Stomach (tissue), 19 donors: ENCODE measurements at places on chromosomes 5 and 9.
A peak's percentile ranks its signal among the peaks of the same experiment; 100 is the strongest.

GRCh38 chr5:147784146-147784987 is 1.8 kb upstream of the JAKMIP2 start:
- no peak overlapping the region for H3K4me3 ChIP-seq
- no peaks in the 10 kb centered on the region for H3K36me3 ChIP-seq
- peaks cover 12% of the 10 kb centered on the region for H3K27me3 ChIP-seq
- H3K27ac ChIP-seq = no peak overlapping the region
- DNase-seq = no peak

DNA sequence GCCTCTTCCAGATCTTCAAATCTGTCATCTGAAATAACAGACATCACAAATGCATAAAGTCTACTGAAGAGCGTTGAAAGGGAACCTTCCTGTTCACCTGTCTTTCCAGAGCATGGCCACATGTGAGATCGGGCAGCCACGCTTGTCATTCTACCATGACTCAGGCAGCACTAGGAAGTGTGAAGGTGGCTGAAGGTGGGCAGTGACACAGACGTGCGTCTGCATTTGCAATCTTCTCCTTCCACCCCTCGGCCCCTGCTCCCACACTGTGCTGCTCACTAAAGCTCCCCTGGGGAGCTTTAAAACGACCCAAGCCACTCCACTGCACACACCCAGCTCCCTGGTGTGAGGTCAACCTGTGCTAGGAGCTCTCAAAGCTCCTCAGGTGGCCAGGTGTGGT is 2.5 kb downstream of the ENTR1 start:
- H3K27me3 ChIP-seq = no peaks in the 10 kb centered on the region
- peaks cover 55% of the 10 kb centered on the region for H3K36me3 ChIP-seq
- H3K27ac ChIP-seq = no peak overlapping the region
- no peak for DNase-seq
- no peak overlapping the region for H3K4me3 ChIP-seq

- DNase-seq = no peak
- H3K27me3 ChIP-seq = no peaks in the 10 kb centered on the region
- peak overlapping the region; percentile 58 for H3K27ac ChIP-seq
- H3K4me3 ChIP-seq = no peak overlapping the region
These were observed 99.3 kb downstream of the ANGPTL2 start for GRCh38 chr9:127022913-127023660.

- DNase-seq = no peak
- no peak overlapping the region for H3K27ac ChIP-seq
- no peaks in the 10 kb centered on the region for H3K4me1 ChIP-seq
- H3K27me3 ChIP-seq = no peaks in the 10 kb centered on the region
These were observed 42.3 kb downstream of the SHOC1 start for GRCh38 chr9:111752455-111752854.

GRCh38 chr5:3605298-3606010 is 9.8 kb downstream of the IRX1 start:
- H3K4me3 ChIP-seq = no peak overlapping the region
- peaks cover 37% of the 10 kb centered on the region for H3K4me1 ChIP-seq
- peaks cover 69% of the 10 kb centered on the region for H3K27me3 ChIP-seq
- H3K36me3 ChIP-seq = no peaks in the 10 kb centered on the region
- no peak for DNase-seq
- H3K27ac ChIP-seq = no peak overlapping the region

GRCh38 chr5:98795243-98795642 is 21.8 kb downstream of the RGMB start:
- DNase-seq = no peak
- peaks cover 23% of the 10 kb centered on the region for H3K4me1 ChIP-seq
- H3K27ac ChIP-seq = peak overlapping the region; percentile 5
- peaks cover 23% of the 10 kb centered on the region for H3K36me3 ChIP-seq
- H3K27me3 ChIP-seq = no peaks in the 10 kb centered on the region
- H3K4me3 ChIP-seq = no peak overlapping the region

GRCh38 chr9:87353301-87353700 is 144.4 kb upstream of the DAPK1 start:
- no peaks in the 10 kb centered on the region for H3K4me1 ChIP-seq
- no peak for DNase-seq
- H3K4me3 ChIP-seq = no peak overlapping the region
- no peak overlapping the region for H3K27ac ChIP-seq
- H3K27me3 ChIP-seq = no peaks in the 10 kb centered on the region

GRCh38 chr9:136865768-136866103 is 372 bp downstream of the EDF1 start:
- DNase-seq = peak; percentile 53
- H3K4me1 ChIP-seq = peaks cover 52% of the 10 kb centered on the region
- H3K27me3 ChIP-seq = no peaks in the 10 kb centered on the region
- peak overlapping the region; percentile 100 for H3K4me3 ChIP-seq
- peaks cover 33% of the 10 kb centered on the region for H3K36me3 ChIP-seq
- peak overlapping the region; percentile 98 for H3K27ac ChIP-seq

DNA sequence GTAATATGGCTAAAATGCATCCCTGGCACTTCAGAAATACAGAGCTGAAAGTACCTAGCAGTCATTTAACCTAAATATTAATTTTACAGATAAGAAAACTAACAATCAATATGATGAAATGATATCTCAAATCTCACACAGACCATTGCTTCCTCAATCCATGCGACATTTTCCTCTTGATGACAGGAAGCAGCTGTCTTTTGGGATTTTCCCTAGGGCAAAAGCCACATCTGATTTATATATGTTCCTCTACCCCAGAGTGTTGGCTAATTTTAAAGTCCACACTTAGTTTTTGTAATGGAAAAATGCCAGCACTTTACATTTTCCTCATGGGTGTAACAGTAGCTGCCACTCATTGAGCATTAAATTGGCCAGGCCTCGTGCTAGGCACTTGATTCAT is 47.7 kb upstream of the ITGA1 start:
- H3K4me3 ChIP-seq = no peak overlapping the region
- H3K27me3 ChIP-seq = no peaks in the 10 kb centered on the region
- no peaks in the 10 kb centered on the region for H3K36me3 ChIP-seq
- H3K27ac ChIP-seq = no peak overlapping the region

- peaks cover 20% of the 10 kb centered on the region for H3K4me1 ChIP-seq
- no peaks in the 10 kb centered on the region for H3K27me3 ChIP-seq
- H3K27ac ChIP-seq = no peak overlapping the region
- peaks cover 88% of the 10 kb centered on the region for H3K36me3 ChIP-seq
- no peak for DNase-seq
These were observed 70.8 kb downstream of the PSMB7 start for GRCh38 chr9:124344291-124345050.

- no peak overlapping the region for H3K27ac ChIP-seq
- DNase-seq = no peak
- H3K4me1 ChIP-seq = peaks cover 12% of the 10 kb centered on the region
- no peaks in the 10 kb centered on the region for H3K27me3 ChIP-seq
- H3K36me3 ChIP-seq = peaks cover 21% of the 10 kb centered on the region
These were observed 127.6 kb downstream of the RFX3 start for GRCh38 chr9:3398232-3398648.

GRCh38 chr9:38012767-38013450 is 56.1 kb downstream of the SHB start:
- H3K4me3 ChIP-seq = no peak overlapping the region
- H3K4me1 ChIP-seq = peaks cover 41% of the 10 kb centered on the region
- H3K27ac ChIP-seq = no peak overlapping the region
- peaks cover 21% of the 10 kb centered on the region for H3K36me3 ChIP-seq
- H3K27me3 ChIP-seq = no peaks in the 10 kb centered on the region

- H3K36me3 ChIP-seq = no peaks in the 10 kb centered on the region
- no peak for DNase-seq
- no peak overlapping the region for H3K4me3 ChIP-seq
- no peak overlapping the region for H3K27ac ChIP-seq
- no peaks in the 10 kb centered on the region for H3K27me3 ChIP-seq
These were observed 261.8 kb downstream of the ASTN2 start for GRCh38 chr9:117153021-117153420.

GRCh38 chr9:113653746-113654604 is 190.4 kb downstream of the RGS3 start:
- no peak for DNase-seq
- H3K36me3 ChIP-seq = no peaks in the 10 kb centered on the region
- no peaks in the 10 kb centered on the region for H3K27me3 ChIP-seq
- H3K4me3 ChIP-seq = no peak overlapping the region
- no peak overlapping the region for H3K27ac ChIP-seq
- peaks cover 33% of the 10 kb centered on the region for H3K4me1 ChIP-seq

DNA sequence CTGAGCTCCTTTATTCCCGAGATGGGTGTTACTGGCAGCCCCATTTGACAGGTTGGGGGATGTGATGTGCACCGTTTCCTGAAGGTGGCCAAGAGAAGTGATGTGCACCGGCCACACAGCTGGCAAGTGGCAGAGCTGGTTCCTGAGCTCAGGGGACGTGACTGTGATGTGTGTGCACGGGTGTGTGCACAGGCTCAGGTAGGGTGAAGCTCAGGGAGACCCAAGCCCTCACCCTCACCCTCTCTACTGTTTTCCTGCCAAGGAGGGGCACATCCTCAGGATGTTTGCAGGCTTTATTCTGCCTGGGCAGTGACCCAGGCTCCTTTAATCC is 56.6 kb downstream of the WWC1 start:
- DNase-seq = peak; percentile 47
- H3K4me3 ChIP-seq = no peak overlapping the region
- H3K27ac ChIP-seq = peak overlapping the region; percentile 37
- peaks cover 40% of the 10 kb centered on the region for H3K4me1 ChIP-seq

- peak overlapping the region; percentile 11 for H3K4me3 ChIP-seq
- DNase-seq = no peak
- peaks cover 21% of the 10 kb centered on the region for H3K27me3 ChIP-seq
- no peaks in the 10 kb centered on the region for H3K4me1 ChIP-seq
- H3K36me3 ChIP-seq = no peaks in the 10 kb centered on the region
These were observed 367 bp downstream of the PCDHB4 start for GRCh38 chr5:141121985-141122384.

GRCh38 chr9:109120204-109120789 is 550 bp upstream of the TMEM245 start:
- peaks cover 30% of the 10 kb centered on the region for H3K4me1 ChIP-seq
- no peak for DNase-seq
- H3K27me3 ChIP-seq = no peaks in the 10 kb centered on the region
- no peak overlapping the region for H3K27ac ChIP-seq
- peak overlapping the region; percentile 98 for H3K4me3 ChIP-seq

GRCh38 chr5:66327008-66327407 is 182.9 kb downstream of the SREK1 start:
- no peaks in the 10 kb centered on the region for H3K27me3 ChIP-seq
- no peaks in the 10 kb centered on the region for H3K36me3 ChIP-seq
- no peak for DNase-seq
- no peak overlapping the region for H3K27ac ChIP-seq
- no peak overlapping the region for H3K4me3 ChIP-seq

DNA sequence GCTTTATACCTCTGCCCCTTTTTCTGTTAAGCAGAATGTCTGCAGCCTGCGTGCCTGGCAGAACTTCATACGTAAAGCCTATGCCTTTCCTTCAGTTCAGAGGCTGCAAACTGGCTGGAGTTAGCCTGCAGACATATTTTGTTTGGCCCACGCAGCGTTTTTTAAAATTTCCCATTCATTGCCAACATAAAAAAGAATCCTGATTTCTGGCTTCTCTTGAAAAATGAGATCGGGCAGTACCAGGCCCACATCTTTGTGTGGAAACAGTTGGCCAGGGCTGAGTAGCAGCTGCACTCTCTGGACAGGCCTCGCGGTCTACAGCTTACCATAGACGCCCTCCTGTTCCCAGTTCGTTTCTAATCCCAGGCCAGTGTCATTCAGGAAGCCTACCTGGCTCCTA is 104.4 kb downstream of the SMARCA2 start:
- H3K4me3 ChIP-seq = no peak overlapping the region
- peaks cover 10% of the 10 kb centered on the region for H3K4me1 ChIP-seq
- no peaks in the 10 kb centered on the region for H3K27me3 ChIP-seq

DNA sequence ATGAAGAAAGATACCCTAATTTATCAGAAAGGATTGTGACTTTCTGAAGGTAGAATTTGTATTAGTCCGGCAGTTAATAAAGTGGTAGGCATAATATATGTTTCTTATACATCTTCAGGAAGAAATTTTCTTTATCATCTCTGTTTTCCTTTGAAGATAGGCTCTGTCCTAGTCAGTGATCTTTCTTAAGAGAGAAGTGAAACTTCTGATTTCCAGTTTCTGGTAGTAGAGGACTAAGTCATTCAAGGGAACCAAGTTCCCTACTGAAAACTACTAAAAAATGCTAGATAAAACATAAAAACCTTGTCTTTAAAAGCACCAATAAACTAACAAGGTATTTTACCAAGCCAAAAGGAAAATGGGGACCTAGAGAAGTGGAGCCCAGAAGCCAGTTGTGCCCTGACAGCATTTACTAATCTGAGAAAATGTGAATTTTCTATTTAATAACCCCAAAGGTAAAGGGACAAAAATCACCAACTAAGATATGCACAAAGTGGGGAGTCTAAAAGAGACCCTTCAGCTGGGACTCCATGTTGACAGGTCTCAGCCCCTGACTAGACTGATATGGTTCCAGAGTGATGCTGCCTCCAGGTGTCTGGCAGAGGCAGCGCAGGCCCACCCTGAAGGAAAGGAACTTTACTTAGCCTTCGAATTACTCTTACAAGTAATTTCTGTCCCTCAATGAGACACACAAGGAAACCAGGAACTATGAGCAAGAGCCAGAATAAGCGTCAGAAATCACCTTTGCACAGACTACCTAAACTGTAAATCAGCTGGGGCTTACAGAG is 72.7 kb downstream of the FAM78A start:
- H3K36me3 ChIP-seq = peaks cover 99% of the 10 kb centered on the region
- H3K27me3 ChIP-seq = no peaks in the 10 kb centered on the region
- H3K4me1 ChIP-seq = no peaks in the 10 kb centered on the region
- no peak overlapping the region for H3K27ac ChIP-seq
- no peak for DNase-seq
- no peak overlapping the region for H3K4me3 ChIP-seq

GRCh38 chr9:108666240-108666784 is 189.5 kb downstream of the ACTL7B start:
- DNase-seq = no peak
- H3K4me1 ChIP-seq = no peaks in the 10 kb centered on the region
- no peaks in the 10 kb centered on the region for H3K27me3 ChIP-seq
- H3K36me3 ChIP-seq = no peaks in the 10 kb centered on the region
- no peak overlapping the region for H3K27ac ChIP-seq
